Nucleus accumbens (tissue), 56 donors: ENCODE measurements at places on chromosomes 7 and 10.

DNA sequence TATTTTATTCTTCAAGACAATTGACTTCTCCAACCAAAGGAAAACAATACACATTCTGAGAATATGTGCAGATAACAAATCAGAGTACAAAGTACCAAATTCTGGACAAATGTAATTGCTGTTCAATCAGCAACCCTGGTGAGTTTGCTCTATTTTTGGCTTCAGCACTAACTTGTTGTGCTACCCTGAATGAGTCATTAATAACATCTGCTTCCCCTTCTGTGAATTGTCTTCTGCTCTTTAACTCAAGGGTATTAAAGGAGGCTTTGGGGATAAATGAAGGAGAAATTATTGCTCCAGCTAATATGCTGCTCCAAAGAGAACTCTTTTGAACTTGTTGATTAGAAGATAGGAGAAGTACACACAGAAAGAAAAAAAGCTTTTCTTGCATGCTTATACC, 459.3 kb downstream of the HTR7 start:
- DNase-seq = no peak

- DNase-seq = no peak
Observed at GRCh38 chr7:87797395-87797794, 78.8 kb downstream of the SLC25A40 start.

DNA sequence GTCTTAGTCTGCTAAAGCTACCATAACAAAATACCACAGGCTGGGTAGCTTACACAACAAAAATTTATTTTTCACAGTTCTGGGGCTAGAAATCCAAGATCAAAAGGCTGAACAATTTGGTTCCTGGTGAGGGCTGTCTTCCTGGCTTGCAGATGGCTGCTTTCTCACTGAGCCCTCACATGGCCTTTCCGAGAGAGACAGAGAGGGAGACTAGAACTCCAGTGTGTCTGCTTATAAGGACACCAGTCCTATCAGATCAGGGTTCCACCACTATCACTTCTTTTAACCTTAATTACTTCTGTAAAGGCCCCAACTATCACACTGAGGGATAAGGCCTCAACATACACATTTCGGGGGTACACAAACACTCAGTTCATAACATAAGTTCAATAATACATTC, 527.4 kb upstream of the VSTM2A start:
- DNase-seq = no peak

DNA sequence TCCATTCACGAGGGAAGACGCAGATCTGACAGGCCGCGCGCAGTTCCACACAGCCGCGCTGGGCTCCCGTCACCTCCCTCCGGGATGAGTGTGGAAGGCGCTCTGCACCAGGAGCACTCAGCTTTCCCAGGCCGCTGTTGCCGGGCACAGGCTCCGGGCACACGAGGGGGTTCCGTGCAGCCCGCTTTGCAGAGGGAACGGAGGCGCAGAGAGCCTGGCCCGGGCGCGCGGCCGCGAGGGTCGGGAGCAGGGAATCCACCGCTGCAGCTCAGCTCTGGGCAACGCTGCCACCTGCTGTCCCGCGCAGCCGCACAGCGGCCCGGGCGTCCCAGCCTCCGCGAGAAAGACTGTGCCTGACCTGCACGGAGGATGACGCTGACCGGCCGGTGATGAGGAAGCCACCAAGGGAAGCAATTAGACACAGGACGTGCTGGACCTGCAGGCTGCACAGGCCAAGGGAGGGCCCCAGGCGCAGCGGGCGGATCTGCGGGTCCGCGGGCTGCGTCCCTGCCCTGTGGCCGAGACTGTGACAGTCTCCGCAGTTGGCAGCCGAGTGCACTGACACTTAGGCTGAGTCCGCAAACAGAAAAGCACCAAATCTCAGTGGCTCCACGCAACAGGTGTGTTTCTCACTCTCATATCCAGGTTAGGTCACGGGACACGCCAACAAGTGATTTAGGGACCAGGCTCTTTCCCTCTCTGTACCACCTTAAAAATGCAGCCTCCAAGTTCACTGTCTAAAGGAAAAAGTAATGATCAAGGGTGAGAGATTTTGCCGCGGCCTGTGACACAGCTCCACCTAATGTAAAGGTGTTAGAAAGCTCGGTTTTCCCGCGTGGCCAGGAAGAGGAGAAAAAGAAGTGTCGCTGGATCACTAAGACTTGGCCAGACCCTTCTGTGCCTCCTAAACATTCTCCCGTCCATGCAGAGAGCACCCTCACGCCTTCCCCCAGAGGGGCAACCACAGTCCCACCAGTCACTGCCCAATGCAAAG, 94.5 kb downstream of the SEC61G start:
- peak; percentile 44 for DNase-seq

- no peak for DNase-seq
Observed at GRCh38 chr10:52965938-52966401, 193.4 kb upstream of the MBL2 start.

DNA sequence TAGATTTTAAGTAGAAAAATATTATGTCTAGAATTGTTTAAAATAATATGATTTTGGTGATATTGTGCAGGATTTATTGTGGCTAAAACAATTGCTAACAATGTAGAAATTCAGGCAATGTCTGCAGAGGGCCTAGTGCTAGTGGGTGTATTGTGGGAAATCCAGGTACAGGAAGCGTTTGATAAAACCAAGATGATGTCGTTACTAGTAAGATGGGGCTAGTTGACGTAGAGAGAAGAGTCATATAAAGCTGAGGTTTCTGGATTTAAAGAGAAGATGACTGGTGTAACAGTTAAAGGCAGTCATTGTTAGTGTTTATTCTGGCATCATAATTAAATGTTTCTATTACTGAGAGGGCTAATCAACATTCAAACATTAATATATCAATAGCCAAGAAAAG, 43.5 kb downstream of the ADK start:
- DNase-seq = no peak

GRCh38 chr7:137476937-137477336, 133.4 kb upstream of the PTN start:
- no peak for DNase-seq

DNA sequence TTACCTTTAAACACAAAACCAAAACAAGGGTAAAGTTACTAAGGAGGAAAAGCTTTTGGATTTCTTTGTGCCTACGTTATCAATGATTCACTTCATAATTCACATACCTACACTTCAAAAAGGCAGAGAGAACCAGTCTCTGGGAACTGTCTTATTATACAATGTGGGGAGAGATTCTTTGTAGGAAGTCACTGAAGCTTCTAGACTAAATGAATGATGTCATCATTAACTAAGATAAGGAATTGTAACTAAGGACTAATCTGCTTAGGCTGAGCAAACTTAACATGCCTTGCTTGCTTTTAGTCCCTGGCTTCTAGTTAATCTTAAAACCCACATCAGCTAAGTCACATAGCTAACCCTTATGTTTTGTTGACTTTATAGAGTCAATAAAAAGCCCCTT, 771.2 kb downstream of the NXPH1 start:
- DNase-seq = no peak

GRCh38 chr7:71560354-71560995, 428.5 kb downstream of the GALNT17 start:
- no peak for DNase-seq

- no peak for DNase-seq
Observed at GRCh38 chr10:121594076-121594475, 4.2 kb downstream of the FGFR2 start.

DNA sequence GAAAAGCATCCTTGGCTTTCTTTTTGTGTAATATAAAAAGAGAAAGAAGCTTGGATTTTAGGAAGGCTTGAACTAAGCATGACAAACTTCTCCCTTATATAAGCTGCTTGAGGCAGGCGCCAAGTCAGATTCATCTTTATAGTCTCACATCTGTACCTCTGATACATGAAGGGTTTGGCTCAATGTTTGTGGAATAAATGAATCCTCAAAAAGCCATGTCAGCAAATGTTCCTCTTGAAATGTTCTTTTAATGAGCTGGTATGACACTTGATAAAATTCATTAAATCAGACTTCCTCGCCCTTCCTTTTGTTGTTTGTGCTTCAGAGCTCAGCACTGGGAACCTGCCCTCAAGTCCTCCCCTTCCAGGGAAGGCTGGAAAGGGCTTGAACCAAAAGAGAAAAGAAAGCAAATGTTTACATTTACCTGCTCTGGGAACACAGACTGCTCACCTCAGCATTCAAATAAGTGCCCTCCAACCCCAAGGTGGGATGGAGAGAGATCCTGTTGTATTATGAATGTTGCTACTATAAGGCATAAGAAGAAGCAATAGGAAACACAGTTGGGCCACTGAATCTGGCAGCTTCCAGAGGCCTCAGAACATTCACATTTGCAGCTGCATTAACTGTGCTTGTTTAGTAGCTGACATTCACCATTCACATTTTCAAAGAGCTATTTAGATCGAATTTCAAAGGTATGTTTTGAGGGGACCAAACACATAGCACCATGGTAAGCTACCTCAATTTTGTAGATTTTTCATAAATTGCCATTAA, 212.6 kb downstream of the CACNA2D1 start:
- DNase-seq = peak; percentile 19

- no peak for DNase-seq
Observed at GRCh38 chr10:44978570-44979280, at the start of gene DEPP1. DEPP1 (minus strand) TSS chr10:44978809; CDS start chr10:44978030, 779 bp downstream.

GRCh38 chr7:15600298-15600697, 38.5 kb upstream of the AGMO start:
- no peak for DNase-seq

DNA sequence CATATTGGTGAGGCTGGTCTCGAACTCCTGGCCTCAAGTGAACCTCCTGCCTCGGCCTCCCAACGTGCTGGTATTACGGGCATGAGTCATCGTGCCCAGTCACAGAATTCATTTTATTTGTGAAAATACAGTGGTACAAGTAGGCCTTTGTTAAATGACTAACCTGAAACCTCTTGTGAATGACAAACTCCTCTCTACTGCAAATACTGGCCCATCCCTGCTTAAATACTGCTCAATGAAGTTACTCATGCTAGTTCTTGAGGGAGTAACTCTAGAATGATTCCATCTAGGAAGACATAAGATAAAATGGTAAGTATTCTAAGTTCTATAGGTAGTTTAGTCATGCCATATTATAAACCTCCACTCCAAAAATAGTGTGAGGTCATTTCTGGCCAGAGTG, 80.7 kb downstream of the UBE2H start:
- no peak for DNase-seq

DNA sequence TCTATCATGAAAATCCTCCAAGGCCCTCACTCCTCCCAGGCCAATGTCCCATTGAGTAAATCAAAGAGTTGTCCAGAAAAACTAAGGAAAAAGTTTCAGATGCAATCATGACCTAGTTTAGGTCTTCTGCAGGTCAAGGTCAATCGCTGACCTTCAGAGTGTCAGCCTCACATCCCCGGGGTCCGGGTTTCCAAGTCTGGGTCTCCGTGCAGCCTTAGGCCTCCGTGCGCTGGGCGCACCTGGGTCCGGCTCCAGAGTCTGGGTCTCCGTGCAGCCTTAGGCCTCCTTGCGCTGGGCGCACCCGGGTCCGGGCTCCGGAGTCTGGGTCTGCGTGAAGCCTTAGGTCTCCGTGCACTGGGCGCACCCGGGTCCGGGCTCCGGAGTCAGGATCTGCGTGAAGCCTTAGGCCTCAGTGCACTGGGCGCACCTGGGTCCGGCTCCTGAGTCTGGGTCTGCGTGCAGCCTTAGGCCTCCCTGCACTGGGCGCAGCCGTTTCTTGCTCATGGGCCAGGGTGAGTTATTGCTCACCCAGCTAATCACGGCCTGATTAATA, 236.2 kb downstream of the TCERG1L start:
- no peak for DNase-seq

GRCh38 chr10:649445-649797, 40.0 kb downstream of the DIP2C start:
- DNase-seq = no peak

GRCh38 chr10:77479586-77479985, 158.0 kb downstream of the KCNMA1 start:
- no peak for DNase-seq

- no peak for DNase-seq
Observed at GRCh38 chr7:147803606-147804005, 787.0 kb upstream of the C7orf33 start.

DNA sequence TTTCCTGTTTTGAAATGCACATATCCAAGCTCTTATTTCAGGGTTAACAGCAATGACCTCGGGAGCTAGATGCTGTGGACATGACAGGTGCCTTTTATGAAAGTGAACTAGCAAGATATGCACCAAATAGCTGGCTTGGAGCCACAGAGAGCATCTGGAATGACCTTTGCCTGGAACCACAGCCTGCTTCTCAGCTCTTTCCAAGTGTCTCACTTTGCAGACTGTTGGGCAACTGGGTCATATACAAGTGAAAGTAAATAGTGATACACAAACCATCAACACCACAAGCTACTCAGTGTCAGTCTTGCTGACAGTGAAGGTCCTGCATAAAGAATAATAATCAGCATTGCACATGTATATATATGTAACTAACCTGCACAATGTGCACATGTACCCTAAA, 183.5 kb downstream of the RNF133 start:
- DNase-seq = no peak

DNA sequence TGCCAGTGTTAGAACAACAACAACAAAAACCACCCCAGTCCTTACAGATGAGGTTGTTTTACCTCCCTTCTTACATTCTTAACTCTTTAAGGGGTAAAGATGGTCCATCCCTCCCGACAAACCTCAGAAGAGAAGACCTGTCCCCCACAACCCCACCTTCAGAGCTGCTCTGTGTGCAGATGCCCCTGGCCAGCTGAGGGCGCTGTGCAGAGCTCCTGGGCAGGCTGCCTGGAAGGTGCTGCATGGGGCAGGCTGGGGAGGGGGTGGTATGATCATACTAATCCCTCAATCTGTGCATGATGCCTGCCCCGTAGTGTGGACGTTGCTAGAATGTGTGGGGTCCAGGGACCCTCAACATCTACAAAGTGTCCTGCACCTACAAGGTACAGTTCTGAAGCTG, 387.1 kb downstream of the INHBA start:
- no peak for DNase-seq

GRCh38 chr10:11684717-11685645, 57.2 kb upstream of the ECHDC3 start:
- DNase-seq = no peak

DNA sequence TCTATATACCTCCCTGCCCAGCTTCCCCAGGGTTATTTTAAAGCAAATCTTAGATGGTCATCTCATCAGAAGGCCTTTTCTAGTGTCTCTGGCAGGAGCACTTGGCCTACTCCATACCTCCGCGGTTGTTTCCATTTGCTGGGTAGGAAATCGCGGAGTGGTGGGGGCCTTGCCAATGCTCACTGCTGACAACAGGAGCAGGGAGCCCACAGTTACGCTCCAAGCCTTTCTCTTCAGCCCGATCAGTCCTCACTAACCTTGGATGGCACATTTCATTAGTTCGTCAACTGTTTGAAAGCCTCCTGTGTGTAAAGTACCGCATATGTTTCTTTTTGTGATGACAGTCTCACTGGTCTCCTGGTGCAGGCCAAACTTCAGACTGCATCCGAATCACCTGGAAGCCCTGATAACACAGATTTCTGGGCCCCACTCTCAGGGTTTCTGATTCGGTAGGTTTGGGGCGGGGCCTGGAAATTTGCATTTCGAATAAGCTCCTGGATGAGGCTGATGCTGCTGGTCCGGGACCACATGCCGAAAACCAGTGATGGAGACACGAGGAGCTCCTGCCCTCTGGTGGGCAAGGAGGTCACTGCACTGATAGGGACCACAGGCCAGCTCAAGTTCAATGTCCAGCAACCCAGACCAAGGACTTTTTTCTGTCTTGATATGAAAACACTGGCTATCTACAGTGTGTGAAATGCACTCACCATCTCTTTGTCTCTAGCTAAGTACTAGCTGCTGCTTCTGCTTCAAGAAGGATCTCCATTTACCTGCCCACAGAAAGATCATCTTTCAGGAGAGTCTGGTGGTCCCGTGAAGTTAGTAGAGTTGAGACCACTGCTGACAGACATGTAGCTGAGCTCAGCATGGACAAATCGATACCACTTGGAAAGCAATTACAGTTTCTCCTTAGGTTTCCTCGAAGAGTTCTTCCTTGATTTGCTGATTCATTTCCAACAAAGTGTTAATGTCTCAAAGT, 14.0 kb downstream of the LRGUK start:
- no peak for DNase-seq

- no peak for DNase-seq
Observed at GRCh38 chr7:1540776-1541271, 10.3 kb downstream of the MAFK start.
